ENCODE measurements at places on chromosomes 11 and 22.

- no peak for DNase-seq
These were observed 101.7 kb downstream of the ATM start for GRCh38 chr11:108324587-108324986.

DNA sequence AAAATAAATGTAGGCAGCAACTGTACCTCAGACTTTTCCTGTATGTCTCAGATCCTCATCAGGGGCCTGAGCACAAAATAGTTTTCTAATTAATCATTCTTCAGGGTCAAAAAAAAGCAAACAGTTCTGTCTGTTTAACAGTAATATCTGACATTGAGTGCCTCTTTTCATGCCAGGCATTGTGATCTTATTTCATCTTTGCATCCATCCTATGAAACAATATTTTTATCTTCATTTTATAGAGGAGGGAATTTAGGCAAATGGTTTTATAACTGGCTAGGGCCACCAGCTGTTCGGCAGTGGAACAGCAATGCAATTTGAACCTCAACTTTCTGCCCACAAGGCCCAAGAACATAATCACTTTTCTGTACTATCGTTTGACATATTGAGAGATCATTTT lies 145.6 kb downstream of the WNT7B start:
- no peak for DNase-seq

- no peak for DNase-seq
These were observed 2.2 kb upstream of the TM7SF2 start for GRCh38 chr11:65109231-65110198.

GRCh38 chr22:19035474-19036228 lies 86.6 kb downstream of the DGCR2 start:
- DNase-seq: no peak

DNA sequence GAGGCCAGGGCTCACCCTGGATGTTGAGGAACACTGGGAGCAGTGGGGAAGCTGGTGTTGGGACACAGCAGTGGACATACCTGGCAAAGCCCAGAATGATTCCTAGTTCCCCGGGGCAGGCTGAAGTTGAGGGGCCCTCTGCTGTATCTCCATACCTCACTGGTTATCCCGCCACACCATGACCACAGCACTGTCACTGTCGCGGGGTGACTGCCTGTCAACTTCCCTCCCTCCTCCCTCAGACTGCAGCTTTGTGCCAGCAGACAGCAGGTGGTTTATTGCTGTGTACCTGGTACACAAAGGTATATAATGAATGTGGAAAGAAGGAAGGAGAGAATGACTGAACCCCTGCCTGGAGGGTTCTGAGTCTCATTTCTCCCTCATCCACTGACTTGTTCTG lies 318.7 kb downstream of the TMEM135 start:
- DNase-seq: no peak

DNA sequence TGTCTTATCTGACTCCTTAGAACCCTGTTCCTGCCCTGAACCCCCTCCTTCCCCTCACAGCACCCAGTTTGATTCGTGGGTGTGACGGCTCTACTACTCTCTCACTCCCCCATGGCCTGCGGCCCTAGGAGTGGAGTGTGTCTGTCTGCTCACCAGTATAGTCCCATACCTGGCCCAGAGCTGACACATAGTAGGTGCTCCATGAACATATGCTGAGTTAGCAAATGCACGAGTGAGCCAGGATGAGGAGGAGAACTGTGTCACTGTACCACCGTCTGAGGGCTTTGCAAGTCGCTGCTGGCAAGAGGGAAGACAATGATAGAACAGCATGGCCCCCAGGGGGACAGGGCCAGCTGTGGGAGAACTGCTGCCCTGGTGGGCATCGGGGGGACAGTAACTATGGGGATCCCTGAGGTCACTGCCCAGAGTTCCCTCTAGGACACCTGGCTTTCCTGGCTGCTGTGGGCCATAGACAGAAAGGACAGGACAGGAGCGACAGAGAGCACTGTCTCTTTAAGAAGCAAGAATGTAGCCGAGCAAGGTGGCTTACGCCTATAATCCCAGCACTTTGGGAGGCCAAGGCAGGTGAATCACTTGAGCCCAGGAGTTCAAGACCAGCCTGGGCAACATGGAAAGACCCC lies 19.2 kb upstream of the KIAA0930 start:
- DNase-seq: no peak

DNA sequence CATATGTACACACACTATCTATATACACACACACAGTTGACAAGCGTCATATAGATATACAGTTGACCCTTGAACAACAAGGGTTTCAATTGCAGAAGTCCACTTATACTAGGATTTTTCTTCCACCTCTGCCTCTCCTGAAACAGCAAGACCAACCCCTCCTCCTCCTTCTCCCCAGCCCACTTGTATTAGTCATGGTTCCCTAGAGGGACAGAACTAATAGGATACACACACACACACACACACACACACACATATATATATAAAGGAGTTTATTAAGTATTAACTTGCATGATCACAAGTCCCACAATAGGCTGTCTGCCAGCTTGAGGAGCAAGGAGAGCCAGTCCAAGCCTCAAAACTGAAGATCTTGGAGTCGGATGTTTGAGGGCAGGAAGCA lies 92.9 kb downstream of the DHCR7 start:
- no peak for DNase-seq

DNA sequence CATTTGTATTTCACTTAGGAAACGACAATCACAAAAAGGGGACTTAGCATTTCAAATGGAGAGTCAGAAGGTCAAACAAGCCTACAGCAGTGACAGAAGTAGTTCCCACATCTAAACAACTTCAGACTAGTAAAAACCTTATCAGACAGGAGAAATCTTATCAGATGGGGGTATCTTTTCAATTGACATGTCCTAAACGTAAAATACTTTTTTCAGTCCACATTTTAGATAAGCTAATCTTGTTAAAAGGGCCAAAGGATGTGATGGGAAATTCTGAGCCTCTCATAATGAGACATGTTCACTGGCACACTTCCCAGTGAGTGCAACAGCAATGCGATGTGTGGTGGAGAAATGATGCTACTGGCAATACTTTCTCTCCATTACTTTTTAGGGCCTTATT lies 2.4 kb downstream of the MAPK1 start:
- peak; percentile 60 for DNase-seq

DNA sequence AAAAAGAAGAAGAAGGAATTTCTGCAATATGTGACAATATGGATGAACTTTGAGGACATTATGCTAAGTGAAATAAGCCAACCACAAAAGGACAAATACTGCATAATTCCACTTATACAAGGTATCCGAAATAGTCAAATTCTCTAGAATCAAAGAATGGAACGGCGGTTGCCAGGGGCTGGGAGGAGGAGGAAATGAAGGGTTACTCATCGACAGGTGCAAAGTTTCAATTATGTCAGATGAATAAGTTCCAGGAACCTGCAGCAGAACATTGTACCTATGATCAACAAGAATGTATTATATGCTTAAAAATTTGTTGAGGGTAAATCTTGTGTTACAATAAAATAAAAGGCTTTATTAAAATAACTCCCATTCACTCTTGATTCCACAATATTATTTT lies 49.0 kb downstream of the SC5D start:
- DNase-seq: peak; percentile 36

- DNase-seq: no peak
These were observed 11.1 kb upstream of the ST3GAL4 start for GRCh38 chr11:126344141-126345080.

DNA sequence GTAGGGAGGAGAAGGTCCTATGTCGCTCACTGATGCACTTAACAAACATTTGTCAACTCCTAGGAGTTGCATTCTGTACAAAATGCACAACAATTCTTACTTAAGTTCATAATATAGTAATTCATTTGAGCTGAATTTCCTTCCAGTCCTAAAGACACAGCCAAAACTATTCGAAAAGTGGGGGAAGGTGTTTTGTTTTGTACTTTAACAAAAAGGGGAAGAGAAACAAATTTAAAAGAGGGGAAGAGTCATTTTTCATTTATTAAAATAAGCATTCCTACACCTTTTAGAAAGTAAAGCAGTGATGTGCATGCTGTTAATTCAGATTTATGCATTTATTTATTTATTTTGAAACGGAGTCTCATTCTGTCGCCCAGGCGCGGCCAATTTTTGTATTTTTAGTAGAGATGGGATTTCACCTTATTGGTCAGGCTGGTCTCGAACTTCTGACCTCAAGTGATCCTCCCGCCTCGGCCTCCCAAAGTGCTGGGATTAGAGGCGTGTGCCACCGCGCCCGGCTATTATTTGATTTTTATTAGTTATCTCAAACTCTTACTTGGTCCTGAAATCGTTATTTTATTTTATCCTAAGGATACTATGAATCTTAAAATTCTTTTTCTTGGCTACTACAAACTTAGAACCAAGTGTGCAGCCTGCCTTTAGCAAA lies 1.1 kb upstream of the FANCF start:
- no peak for DNase-seq

DNA sequence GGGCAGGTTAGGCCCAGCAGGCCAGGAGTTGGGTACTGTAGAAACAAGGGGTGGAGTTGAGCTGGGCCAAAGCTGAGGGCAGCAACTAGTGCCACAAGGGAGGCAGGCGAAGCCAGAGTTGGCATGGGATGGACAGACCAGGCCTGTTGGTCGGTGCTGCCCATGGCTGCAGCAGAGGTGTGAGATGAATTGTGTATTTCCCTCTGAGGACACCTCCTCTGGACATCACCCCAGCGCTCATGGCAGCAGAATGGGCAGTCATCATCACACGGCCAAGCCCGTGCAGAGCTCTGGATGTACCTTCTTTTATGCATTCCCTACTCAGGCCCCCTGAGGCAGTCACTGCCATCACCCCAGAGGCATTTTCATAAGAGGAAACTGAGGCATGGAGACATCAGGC lies 20.3 kb downstream of the TAB1 start:
- DNase-seq: no peak

- DNase-seq: peak; percentile 36
These were observed 128.0 kb upstream of the ANO1 start for GRCh38 chr11:69950120-69950519.

DNA sequence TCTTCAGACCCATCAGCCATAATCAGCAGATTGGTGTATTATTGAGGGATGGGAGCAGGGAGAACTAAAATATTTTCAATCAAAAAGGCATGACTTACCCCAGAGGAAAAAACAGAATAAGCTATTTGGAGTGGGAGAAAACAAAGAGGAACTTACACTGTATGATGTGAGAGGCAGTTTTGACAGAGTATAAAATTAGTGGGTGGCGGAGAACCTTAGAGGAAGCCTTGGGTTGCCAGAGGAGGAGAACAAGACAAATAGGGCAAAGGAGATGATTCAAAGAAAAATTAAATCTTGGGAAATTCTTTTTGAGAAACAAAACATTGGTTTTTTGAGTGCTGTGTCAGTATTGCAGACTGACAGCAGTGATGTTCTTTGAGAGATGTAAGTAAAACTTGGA lies 285.0 kb downstream of the C11orf87 start:
- DNase-seq: no peak

GRCh38 chr22:46109474-46110003 lies 40.8 kb upstream of the PPARA start:
- no peak for DNase-seq

GRCh38 chr11:109320595-109320994 lies 101.4 kb upstream of the C11orf87 start:
- DNase-seq: no peak

DNA sequence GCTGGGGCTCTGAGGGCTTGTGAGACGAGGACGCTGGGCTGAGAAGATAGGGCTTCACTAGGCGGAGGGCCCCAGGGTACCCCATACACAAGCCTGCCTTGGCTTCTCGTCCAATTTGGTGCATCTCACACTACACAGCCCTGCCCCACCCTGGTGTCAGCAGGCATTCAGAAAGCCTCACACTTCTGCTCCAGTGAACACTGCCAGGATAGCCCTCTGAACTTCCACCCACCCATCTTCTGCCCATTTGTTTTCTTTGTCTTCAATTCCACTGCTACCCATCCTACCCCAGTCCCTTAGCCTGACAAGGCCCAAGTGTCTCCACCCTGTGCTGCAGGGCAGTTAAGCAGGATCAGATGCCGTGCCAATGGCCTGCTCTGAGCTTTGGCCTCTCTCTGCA lies 1.9 kb upstream of the BUD13 start:
- DNase-seq: no peak
